Amniotic epithelial cell (primary cell): ENCODE measurements at places on chromosomes 7 and 10.
A peak's percentile ranks its signal among the peaks of the same experiment; 100 is the strongest.

DNA sequence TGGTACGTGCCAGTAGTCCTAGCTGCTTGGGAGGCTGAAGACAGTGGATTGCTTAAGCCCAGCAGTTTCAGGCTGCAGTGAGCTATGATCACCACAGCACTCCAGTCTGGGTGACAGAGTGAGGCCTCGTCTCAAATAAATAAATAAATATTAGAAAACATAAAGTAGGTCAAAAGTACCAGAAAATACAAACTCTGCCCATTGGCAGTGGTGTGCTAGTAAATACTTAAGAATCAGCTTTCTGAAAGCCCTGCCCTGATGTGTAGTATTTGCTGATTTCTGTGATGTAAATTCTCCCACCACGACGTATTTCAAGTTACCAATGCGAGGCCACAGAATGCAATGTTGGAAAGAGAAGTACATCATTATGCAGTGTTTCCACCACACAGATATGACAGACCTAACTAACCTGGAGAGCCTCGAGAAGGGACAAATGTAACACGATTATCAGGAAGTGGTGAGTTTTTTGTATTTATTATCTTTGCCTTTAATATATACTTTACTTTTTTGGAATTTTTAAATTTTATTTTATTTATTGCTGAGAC is 11.8 kb upstream of the MAP3K8 start:
- peak; percentile 38 for DNase-seq

- no peak for DNase-seq
Measured at GRCh38 chr7:148672041-148672440, 26.7 kb upstream of the CUL1 start.

- DNase-seq, result no peak
Measured at GRCh38 chr10:111207500-111207899, 130.7 kb downstream of the ADRA2A start.

DNA sequence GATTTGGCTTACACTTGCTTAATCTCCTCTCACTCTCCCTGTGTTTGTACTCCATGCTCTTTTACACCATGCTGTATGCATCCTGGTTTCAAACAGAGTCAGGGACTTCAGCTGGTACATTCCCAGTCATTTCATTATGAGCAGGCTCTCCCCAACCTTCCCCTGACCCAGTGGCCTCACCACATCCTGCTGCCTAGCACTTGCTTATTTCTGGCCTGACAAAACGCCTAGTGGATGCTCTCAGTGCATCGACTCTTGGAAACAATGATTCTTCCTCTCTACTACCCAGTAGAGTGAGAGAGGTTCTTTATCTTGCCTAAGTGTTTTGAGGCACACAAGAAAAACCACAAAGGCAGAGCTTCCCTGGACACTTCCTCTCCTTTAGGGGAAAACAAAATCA is 63.4 kb downstream of the CAV1 start:
- DNase-seq, result peak; percentile 73

DNA sequence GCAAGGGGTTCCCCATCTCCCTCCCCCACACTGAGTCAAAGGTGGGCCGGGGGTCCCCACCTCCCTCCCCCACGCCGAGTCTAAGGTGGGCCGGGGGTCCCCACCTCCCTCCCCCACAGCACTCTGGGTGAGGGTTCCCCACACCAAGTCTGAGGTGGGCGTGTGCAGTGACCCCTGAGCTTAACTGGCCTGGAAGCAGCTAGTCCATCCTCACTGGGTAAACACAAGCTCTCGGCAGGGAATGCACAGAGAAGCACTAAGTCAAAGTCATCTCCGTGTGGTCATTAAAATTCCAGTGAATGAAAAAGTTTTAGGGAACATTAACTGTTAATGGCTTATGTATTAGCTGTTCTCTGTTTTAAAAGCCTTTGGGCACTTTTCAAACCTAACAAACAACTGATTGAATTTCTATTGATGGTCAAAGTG is 43.7 kb upstream of the PRKAR1B start:
- peak; percentile 43 for DNase-seq

- DNase-seq, result no peak
Measured at GRCh38 chr7:130270947-130271800, 4.5 kb downstream of the CPA2 start.

- no peak for DNase-seq
Measured at GRCh38 chr10:108608860-108609259, 1314.5 kb downstream of the XPNPEP1 start.

- no peak for DNase-seq
Measured at GRCh38 chr10:49628599-49628998, 14.8 kb downstream of the CHAT start.

DNA sequence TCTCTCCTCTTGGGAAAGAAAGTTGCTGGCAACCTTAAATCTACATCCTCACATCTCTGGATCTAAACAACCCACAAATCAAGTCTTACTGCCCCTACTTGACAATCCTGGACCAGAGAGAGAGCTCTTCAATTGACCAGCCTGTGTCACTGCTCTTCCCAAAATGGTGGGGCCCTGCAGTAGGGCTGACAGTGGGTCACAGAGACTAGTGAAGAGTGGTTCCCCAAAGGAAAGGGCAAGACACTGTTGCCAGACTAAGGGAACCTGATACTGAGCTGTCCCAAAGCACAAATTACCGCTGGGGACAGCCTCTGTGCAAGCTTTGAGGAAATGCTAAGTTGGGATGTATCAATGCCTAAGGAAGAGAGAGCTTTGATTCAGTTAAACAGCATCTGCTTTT is 4.5 kb upstream of the GPRIN2 start:
- DNase-seq, result no peak

DNA sequence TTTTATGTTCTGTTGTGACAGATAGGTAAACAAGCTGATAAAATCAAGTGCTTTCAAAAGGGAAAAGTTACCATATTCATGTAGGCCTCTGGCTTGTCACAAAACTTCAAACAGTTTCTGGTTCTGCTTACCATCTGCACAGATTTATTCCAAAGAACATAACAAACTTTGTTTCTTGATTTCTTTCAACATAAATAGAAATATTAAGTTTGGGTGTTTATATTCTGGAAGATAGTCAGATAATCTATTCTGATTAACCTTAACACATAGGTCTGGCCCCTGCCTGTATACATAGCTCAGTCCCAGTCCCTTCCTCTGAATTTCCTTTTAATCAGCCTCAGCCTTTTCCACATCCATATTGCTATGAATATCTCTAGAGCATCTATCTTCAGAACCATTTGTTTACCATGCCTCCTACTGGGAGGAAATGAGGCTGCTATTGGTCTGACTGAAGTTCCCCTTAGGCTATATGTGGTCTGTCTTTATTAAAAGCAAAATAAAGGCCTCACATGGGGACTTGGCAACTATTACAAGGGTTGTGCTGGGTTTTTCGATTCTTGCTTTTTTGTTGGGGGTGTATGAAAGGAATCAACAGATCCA is 319.0 kb downstream of the HPSE2 start:
- no peak for DNase-seq

DNA sequence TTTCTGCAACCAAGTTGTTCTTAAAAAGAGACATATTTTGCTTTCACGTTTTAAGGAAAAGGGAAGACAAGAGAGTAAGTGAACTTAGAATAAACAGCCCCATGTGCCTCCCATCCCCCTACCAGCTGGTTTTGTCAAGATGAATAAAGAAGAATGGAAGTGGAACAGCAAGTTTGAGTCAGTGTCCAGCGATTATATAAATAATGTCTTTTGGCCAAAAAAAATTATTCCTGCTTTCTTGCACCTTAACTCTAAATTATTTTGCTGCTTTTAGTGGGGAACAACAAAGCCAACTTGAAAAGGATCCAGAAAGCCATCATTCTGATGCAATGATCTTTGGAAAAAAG is 82.4 kb upstream of the TRIL start:
- no peak for DNase-seq

DNA sequence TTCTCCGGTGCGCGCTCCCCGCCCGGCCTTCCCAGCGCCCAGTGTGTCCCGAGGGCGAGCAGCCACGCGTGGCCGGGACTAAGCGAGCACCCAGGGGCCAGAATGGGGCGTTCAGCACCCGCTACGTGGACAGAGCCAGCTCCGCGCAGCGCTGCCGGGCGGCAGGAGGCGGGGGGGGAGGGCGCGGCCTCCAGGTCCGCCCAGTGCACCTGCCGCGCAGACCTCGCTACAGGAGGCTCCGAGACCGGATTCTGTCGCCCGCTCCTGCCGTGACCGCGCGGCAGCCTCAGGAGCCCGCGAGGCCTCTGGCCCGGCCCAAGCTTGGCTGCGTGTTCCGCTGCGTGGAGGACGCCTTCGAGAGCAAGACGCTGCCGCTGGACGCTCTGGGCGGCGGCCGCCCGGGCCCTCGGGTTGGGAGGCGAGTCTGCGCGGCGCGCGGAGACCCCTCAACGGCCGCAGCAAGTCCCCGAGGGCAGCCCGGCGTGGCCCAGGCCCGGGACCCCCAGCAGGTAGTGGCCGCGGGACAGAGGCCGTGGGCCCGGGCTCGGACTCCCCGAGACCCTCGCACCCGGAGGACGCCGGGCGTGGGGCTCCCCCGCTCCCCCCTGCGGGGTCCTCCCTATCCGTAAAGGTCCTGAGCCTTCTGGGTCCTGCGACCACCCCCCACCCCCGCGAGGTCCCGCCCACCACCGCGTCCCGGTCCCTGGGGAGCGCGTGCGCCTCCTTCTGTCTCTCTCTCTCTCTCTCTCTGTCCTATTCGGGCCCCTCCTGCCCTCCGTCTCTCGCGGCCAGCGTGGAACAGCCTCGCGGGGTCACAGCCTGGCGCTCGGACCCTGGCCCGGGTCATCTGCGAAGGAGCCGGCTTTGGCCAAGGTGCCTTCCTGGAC is 904 bp upstream of the DPYSL4 start:
- DNase-seq, result peak; percentile 27

- DNase-seq, result no peak
Measured at GRCh38 chr10:5314840-5315239, 49.9 kb upstream of the UCN3 start.
